CD14-positive monocyte (primary cell): ENCODE measurements at places on chromosomes 16 and 17. TPM values are rescaled to one million over a fixed set of nuclear protein-coding genes. Genes with fewer than 3 reads are reported as not detected.

The CASKIN2 gene
- polyA plus RNA-seq = not detected

The NPIPA5 gene
- 8.2 and 16.2 TPM in 2 replicates for polyA plus RNA-seq

The NOMO2 gene
- 26.1 TPM for polyA plus RNA-seq

The CCL14 gene
- polyA plus RNA-seq = not detected

DNA sequence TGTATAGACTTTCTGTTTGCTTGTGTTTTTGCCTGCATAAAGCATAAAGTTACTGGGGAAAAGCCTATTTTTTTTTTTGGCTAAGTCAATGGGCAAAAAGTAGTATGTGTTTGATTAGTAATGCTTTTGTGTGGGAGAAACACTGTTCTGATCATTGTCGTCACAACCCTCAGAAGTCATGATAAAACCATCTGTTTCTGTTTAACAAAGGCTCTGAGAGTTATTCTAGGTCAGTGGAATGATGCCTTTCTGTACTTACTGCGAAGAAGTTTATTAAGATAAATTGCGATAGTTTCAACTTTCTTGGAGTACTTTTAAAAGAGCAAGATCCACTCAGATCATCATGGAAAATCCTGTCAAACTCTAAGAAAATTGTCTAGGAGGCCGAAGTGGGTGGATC, 80.9 kb downstream of the PRKCA start:
- no peak overlapping the region for H3K27ac ChIP-seq
- DNase-seq = no peak
- H3K4me1 ChIP-seq = peaks cover 7% of the 10 kb centered on the region
- H3K36me3 ChIP-seq = no peaks in the 10 kb centered on the region
- H3K4me3 ChIP-seq = no peak overlapping the region
- H3K27me3 ChIP-seq = no peaks in the 10 kb centered on the region

The KCNAB3 gene
- not detected for polyA plus RNA-seq

DNA sequence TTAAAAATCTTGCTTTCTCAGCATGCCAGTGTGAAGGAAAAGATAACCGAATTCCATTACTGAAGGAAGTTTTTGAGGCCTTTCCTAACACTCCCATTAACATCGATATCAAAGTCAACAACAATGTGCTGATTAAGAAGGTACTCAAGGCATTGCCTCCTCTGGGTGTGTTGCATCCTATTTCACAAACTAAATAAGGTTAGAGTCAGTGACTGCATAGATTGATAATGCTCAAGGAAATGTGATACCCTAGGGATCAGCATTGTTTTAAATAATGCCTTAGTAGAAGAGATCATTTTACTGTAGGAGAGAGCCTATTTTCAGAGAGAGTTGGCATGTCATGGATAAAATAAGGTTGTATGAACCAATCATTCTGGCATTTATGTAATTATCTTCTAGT, 36.8 kb downstream of the GDPD1 start:
- no peaks in the 10 kb centered on the region for H3K36me3 ChIP-seq
- H3K4me1 ChIP-seq = no peaks in the 10 kb centered on the region
- no peak overlapping the region for H3K4me3 ChIP-seq
- DNase-seq = no peak
- no peaks in the 10 kb centered on the region for H3K27me3 ChIP-seq
- no peak overlapping the region for H3K27ac ChIP-seq

- no peak overlapping the region for H3K4me3 ChIP-seq
- DNase-seq = peak; percentile 87
- no peaks in the 10 kb centered on the region for H3K27me3 ChIP-seq
- peaks cover 15% of the 10 kb centered on the region for H3K36me3 ChIP-seq
- H3K4me1 ChIP-seq = peaks cover 47% of the 10 kb centered on the region
- peak overlapping the region; percentile 14 for H3K27ac ChIP-seq
Observed at GRCh38 chr16:87963400-87963799, 12.2 kb downstream of the BANP start.

DNA sequence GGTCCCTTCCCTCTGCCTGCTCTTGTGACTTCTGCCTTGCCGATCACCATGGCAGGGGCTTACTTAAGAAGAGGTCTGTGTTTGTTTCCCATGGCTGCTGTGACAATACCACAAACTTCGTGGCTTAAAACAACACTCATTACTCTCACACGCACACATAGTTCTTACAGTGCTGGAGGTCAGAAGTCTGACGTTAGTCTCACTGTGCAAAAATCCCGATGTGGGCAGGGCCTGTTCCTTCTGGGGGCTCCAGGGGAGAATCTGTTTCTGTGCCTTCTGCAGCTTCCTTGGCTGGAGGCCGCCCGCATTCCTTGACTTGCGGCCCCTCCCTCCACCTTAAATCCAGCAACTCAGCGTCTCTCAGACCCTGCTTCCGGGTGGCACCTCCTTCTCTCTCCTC, 249.2 kb upstream of the GSE1 start:
- H3K27me3 ChIP-seq = no peaks in the 10 kb centered on the region
- H3K27ac ChIP-seq = no peak overlapping the region
- H3K36me3 ChIP-seq = no peaks in the 10 kb centered on the region
- H3K4me3 ChIP-seq = no peak overlapping the region
- no peaks in the 10 kb centered on the region for H3K4me1 ChIP-seq

The TBC1D3D gene
- polyA plus RNA-seq = 2.6 and 3.0 TPM in 2 replicates

- no peak overlapping the region for H3K27ac ChIP-seq
- H3K27me3 ChIP-seq = peaks cover 66% of the 10 kb centered on the region
- H3K4me3 ChIP-seq = no peak overlapping the region
- H3K4me1 ChIP-seq = peaks cover 63% of the 10 kb centered on the region
Observed at GRCh38 chr16:57539072-57539796, 2.9 kb upstream of the CCDC102A start.

The EPX gene
- not detected for polyA plus RNA-seq

- no peaks in the 10 kb centered on the region for H3K36me3 ChIP-seq
- H3K27ac ChIP-seq = no peak overlapping the region
- H3K4me3 ChIP-seq = no peak overlapping the region
- peaks cover 35% of the 10 kb centered on the region for H3K4me1 ChIP-seq
- peaks cover 3% of the 10 kb centered on the region for H3K27me3 ChIP-seq
- no peak for DNase-seq
Observed at GRCh38 chr17:38424297-38424972, 3.8 kb upstream of the ARHGAP23 start.

DNA sequence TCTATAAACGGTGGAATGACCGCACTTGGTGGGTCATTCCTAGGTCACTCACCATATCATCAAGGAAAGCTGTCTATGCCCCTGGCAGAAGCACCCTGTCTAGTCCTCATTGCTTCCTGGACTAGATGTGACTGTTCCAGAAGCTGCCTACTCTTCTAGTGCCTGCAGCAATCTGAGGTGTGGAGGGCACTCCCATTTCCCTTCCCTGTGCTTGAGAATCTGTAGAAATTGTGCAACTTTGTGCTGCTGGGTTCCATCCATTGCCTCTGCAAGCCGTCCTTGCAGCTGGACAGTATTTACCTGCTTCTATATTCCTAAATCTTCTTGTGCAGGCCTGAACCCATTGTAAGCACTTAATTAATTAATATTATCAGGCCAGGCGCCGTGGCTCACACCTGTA, 52.1 kb downstream of the CACNG3 start:
- no peaks in the 10 kb centered on the region for H3K27me3 ChIP-seq
- H3K4me1 ChIP-seq = no peaks in the 10 kb centered on the region
- no peak for DNase-seq
- no peaks in the 10 kb centered on the region for H3K36me3 ChIP-seq
- H3K4me3 ChIP-seq = no peak overlapping the region

GRCh38 chr17:29257756-29258155, 11.1 kb downstream of the CRYBA1 start:
- H3K4me3 ChIP-seq = no peak overlapping the region
- H3K27ac ChIP-seq = no peak overlapping the region
- DNase-seq = peak; percentile 76
- H3K36me3 ChIP-seq = peaks cover 56% of the 10 kb centered on the region
- no peaks in the 10 kb centered on the region for H3K27me3 ChIP-seq

DNA sequence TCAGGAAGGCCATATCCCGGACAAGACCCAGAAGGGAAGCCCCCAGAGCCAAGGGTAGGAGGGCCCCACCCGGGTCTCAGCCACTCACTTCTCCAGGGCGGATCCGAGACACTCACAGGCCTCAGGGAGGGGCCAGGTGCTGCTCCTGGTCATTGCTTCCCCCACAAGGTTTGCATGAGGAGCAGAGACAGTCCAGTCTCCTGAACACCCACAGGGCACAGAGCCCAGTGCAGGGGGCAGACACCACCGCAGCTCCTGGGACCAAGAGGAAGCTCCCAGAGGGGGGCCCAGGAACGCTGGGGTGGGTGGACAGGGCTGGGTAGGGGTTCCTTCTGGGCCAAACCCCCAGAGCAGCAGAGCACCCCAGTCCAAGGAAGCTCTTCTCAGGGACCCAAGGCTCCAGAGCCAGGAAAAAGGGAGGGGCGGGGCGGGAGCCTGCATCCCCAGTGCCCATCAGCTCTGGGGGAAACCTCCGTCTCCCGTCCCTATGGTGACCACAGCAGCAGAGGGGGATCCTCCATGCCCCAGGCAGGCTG, 709 bp upstream of the MRPL28 start:
- peak overlapping the region; percentile 71 for H3K4me3 ChIP-seq
- no peaks in the 10 kb centered on the region for H3K27me3 ChIP-seq
- no peak for DNase-seq
- peaks cover 59% of the 10 kb centered on the region for H3K36me3 ChIP-seq
- H3K27ac ChIP-seq = peak overlapping the region; percentile 66

DNA sequence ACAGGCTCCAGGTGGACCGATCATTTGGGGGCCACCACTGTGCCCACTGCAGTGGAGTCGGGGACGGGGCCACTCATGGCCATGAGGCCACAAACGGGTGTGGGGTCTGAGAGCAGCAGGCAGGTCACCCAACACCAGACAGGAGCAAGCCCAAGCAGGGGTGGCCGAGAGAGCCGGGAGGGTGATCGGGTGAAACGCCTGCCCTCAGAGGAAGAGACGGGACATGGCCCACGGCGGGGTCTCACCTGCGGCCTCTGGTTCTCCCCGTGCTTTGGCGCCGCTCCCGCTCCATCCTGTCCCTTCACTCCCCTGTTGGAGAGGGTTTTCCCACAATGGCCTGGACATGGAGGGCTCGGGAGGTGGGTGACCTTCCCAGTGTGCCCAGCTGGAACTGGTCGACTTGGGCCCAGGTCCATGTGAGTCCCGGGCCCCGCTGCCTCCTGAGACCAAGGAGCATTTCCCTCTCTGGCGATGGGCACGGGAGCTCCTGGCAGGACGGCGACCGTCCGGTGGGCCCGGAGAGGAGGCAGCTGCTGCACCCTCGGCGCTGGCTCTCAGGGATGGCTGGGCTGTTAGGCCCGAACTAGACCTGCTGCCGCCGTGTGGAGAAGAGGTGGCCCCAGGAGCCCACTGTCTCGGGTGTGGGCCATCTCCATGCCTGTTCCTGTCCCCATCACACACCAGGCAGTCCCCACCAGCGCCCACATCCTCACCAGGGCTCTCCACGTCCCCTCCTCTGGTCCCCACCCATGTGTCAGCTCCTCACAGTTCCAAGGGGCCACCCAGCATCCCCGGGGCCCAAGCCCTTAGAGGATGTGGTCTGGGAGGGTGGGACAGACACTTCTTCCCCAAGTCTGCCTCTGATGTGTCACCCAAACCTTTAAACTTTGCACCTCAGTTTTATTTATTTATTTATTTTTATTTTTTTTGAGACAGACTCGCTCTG, 13.4 kb upstream of the BAHCC1 start:
- no peak overlapping the region for H3K4me3 ChIP-seq
- no peaks in the 10 kb centered on the region for H3K36me3 ChIP-seq
- no peak for DNase-seq
- H3K27me3 ChIP-seq = peaks cover 12% of the 10 kb centered on the region
- H3K27ac ChIP-seq = no peak overlapping the region
- H3K4me1 ChIP-seq = peaks cover 6% of the 10 kb centered on the region

DNA sequence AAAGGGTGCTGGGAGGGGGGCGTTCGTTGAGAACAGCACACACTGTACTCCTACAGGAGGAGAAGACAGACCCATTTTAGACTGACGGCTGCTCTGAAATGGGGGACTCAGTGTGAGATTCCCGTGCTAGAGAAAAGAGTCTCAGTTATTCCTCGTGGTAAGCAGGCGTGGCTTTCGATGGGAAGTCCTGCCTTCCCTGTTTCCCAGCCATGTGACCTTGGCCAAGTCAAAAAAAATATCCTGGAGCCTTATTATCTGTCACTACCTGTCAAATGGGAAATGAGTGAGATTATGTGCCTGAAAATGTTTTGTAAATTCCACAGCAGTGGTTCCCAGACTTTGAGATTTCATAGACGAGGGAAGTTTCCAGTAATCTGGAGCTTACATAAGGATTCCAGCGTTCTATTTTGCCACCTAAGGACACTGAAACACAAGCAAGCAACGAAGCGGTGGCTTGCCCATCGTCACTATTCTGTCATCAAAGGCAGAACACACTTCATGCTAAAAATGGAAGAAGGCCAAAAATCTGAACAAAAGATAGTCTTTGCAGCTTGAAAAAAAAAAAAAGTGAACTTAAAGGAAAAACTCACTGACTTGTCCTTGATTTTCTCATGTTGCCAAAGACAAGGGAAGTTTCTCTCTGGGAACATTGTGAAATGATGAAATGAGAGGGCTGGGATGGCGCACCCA, 253.4 kb upstream of the RPL38 start:
- no peaks in the 10 kb centered on the region for H3K27me3 ChIP-seq
- H3K36me3 ChIP-seq = no peaks in the 10 kb centered on the region
- no peak overlapping the region for H3K27ac ChIP-seq
- no peak overlapping the region for H3K4me3 ChIP-seq

DNA sequence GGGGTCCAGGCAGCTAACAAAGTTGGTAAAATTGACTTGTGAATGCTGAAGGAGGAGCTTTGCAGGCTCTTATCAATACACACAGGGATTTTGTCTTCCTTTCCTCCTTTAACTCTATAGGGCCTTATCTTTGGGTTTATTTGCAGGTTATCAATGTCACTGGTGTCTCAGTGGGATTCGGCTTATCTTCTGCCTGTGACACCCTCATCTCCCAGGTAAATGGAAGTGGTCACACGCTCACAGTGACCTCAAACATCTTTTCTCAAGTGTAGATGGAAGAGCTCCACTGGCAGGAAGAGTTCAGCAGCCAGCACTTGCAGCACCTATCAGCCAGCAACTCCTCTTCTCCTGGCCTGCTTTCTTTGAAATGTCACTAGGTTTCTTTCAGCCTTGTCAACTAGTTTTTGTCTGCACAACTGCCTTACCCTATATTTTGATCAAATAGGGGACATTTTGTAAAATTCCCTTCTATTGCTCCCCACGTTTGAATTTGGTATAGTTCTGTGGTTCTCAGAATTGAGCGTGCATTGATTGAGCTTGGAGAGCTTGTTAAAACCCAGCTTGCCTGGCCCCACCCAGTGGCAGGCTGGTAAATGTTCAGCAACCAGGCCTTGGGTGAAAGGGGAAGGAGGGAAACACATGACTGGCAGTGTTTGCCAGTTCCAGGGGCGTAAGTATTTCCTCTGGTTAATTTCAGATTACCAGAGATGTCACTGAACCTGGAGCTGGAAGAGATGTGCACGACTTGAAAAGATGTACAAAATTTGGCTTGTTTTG, 12.8 kb downstream of the SLC47A1 start:
- no peaks in the 10 kb centered on the region for H3K36me3 ChIP-seq
- peak overlapping the region; percentile 39 for H3K4me3 ChIP-seq
- peaks cover 32% of the 10 kb centered on the region for H3K4me1 ChIP-seq
- H3K27ac ChIP-seq = peak overlapping the region; percentile 73

GRCh38 chr17:32206861-32207260, 58.8 kb upstream of the RHBDL3 start:
- H3K36me3 ChIP-seq = peaks cover 89% of the 10 kb centered on the region
- no peak overlapping the region for H3K4me3 ChIP-seq
- no peak overlapping the region for H3K27ac ChIP-seq
- no peak for DNase-seq
- no peaks in the 10 kb centered on the region for H3K4me1 ChIP-seq

The CCL15 gene
- polyA plus RNA-seq = not detected

- DNase-seq = peak; percentile 20
- H3K27ac ChIP-seq = no peak overlapping the region
- H3K4me1 ChIP-seq = peaks cover 12% of the 10 kb centered on the region
- no peak overlapping the region for H3K4me3 ChIP-seq
- peaks cover 23% of the 10 kb centered on the region for H3K36me3 ChIP-seq
- H3K27me3 ChIP-seq = no peaks in the 10 kb centered on the region
Observed at GRCh38 chr16:57711-58110, 4.1 kb downstream of the SNRNP25 start.

The TMEM204 gene
- 0.09 and 0.41 TPM in 2 replicates for polyA plus RNA-seq

The ZNF423 gene
- polyA plus RNA-seq = not detected

The CETP gene
- 0.52 and 0.61 TPM in 2 replicates for polyA plus RNA-seq
